ENCODE measurements at places on chromosomes 4 and X.
A peak's percentile ranks its signal among the peaks of the same experiment; 100 is the strongest.

DNA sequence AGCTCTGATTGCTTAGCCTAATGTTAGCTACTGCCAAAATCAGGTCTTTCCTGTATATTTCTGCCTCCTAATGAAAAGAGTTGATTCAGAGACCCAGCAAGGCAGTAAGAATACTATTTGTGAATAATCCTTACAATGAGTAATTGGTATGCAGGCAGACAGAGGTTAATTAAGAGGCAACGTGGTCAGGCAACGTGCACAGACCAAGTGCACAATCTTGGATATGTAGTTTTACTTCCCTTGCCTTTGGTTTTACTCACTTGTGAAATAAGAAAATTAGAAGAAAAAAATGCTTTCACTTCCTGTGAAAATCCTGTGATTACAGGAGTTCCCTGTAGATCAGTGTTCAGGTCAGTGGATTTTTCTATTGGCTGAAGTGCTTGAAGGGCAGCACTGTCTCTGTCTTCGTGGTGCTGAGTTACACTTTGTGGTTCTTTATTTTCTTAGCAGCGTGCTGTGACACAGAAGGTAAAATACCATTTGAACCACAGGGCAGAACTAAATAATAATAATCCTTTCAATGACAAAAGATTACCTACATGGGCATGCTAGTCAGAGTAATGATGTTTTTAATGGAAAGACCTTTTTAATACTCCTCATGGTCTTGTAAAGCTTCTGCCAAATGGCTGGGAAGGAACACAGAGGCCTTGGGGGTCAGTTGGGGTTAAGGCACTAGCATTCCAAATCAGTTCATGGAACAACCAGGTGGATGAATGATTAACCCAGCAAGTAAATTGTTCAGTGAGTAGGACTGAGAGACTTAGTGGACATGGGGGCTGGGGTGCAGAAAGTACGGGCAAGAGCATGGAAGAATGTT is 430.9 kb downstream of the MAPK10 start:
- DNase-seq: peak; percentile 52

- DNase-seq: no peak
Observed at GRCh38 chr4:244471-244870, 60.8 kb downstream of the ZNF732 start.

- peak; percentile 54 for DNase-seq
Observed at GRCh38 chrX:10484683-10485247, 135.6 kb downstream of the MID1 start.

GRCh38 chrX:18994713-18995112 is 10.8 kb upstream of the PHKA2 start:
- DNase-seq: peak; percentile 49

GRCh38 chrX:20452487-20452886 is 185.8 kb upstream of the RPS6KA3 start:
- DNase-seq: no peak

DNA sequence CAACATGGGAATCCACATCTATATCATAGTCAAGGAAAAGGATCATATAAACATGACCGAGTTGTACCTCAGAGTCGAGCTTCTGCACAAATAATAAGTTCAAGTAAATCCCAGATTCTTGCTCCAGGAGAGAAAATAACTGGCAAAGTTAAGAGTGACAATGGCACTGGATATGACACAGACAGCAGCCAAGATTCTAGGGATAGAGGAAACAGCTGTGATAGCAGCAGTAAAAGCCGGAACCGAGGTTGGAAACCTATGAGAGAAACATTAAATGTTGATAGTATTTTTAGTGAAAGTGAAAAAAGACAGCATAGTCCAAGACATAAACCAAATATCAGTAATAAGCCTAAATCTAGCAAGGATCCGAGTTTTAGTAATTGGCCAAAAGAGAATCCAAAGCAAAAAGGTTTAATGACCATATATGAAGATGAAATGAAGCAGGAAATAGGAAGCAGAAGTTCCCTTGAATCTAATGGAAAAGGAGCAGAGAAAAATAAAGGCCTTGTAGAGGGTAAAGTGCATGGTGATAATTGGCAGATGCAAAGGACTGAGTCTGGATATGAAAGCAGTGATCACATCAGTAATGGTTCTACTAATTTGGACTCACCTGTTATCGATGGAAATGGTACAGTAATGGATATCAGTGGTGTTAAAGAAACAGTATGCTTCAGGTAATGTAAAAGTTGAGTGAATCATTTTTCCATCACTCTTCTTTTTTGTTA is 50.4 kb downstream of the FABP2 start:
- no peak for DNase-seq

- DNase-seq: no peak
Observed at GRCh38 chrX:135273162-135273561, 21.3 kb downstream of the ETDA start.

DNA sequence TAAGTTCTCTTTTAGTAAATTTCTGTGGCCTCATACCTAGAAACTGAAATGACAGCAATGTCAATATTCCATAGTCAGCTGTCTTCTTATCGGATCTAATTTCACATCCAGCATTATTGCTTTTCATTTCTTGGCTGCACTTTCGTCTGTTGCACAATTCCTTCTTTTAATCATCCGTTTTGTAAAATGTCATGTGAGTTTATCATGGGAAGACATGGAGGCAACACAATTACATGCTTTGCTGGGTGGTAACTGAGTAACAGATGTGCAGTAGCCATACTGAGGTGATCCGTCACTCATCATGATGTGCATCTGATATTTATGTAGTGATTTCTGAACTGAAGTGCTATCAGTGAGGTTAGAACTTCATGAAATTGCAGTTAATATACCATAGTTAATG is 68.3 kb upstream of the SLC7A11 start:
- DNase-seq: no peak

DNA sequence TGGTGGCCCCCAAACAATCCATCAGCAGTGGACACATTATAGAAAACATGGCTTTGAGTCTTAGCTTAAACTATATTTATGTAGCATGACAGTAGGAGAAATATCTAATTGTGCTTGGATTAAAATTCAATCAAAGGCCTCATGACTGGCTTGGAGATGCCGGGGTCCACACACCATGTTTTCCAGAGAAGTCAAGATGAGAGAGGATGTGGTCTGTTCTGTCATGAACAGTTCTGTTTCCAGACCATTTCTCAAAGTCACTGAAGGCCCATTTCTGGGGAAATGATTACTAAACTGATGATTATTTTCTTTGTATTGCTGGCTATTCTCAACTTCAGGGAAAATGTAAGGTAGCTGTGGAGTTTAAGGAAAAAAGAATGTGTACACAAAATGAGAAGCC is 76.3 kb downstream of the C4orf51 start:
- no peak for DNase-seq

GRCh38 chr4:70877556-70877955 is 24.6 kb upstream of the MOB1B start:
- no peak for DNase-seq

DNA sequence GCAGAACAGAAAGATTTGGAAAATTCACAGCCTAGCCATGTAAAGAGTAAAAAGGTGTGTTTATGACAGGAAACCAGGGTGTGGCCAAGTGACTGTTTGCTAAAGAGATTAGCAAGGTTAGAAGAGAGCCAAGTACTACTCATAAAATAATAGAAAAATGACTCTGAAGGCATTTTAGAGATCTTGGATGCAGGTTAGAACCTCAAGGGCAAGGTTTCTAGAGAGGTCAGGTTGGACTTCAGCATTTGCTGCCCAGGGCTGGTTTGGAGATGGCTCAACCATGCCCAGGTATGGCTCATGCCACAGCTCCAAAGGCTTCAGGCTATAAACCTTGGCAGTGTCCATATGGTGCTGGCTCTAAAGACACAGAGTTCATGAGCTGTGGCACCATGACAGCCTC is 40.6 kb upstream of the ADGRA3 start:
- DNase-seq: no peak

DNA sequence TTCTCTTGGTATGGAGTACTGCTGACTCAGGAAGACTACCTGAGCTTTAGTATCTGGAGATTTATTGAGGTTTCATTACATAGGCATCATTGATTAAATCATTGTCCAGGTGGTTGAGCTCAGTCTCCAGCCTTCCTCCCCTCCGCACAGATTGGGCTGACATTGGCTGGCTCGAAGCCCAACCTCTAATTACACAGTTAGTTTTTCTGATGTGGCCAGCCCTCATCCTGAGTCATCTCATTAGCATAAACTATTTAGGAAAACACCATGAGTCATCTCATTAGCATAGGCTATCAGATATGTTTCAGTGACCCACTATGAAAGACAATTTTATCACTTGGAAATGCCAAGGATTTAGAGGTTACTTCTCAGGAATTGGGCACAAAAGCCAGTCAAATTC is 93.9 kb upstream of the ANKRD50 start:
- DNase-seq: peak; percentile 94

DNA sequence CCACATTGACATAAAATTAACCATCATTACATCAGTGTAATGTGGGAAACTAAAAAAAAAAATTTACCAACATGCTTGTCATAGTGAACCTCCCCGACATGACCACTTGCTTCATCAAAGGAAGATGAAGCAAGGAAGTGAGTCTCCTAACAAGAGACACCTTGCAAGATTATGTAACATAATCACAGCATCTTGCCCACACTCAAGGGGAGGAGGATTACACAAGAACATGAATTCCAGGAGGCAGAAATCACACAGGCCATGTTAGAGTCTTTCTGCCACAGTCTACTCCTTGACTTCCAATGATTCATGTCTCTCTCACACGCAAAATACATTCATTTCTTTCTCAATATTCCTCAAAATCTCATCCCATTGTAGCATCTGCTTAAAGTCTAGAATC is 93.3 kb downstream of the AKAP4 start:
- DNase-seq: no peak

GRCh38 chr4:73451404-73451803 is 15.4 kb downstream of the AFP start:
- peak; percentile 75 for DNase-seq

DNA sequence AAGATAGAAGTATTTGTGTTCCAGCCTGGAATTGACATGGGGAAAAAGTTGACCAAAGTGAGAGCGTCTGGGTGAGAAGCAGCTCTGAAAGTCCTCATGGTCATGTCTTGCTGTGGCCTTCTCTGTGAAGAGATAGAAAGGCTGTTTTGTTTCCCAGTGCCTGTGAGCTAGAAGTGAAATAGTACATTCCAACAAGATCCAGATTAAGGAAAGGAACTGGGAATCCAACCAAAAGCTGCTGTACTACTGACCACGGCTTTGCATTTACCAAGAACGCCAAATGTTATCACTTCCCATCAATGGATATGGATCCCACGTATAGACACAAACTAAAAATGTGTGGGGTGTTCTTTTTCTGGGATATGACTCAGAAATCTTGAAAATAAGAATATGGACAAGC is 51.2 kb downstream of the TENM3 start:
- DNase-seq: peak; percentile 60

- no peak for DNase-seq
Observed at GRCh38 chr4:97074531-97074930, 1068.7 kb downstream of the STPG2 start.

DNA sequence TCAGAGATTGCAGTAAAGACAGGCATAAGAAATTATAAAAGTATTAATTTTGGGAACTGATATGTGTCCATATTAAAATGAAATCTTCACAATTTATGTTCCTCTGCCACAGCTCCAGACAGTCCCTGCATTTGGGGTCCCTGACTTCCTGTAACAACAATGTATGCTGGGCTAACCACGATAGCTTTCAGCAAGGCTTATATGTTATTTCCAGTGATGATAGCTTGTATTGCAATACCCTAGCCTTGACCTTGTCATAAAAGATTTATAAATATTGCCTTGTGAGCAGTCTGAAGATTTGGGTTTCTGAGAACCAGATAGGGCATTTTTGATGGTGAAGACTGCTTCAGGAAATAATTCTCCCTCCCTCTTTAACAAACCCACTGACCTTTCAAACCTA is 129.5 kb downstream of the PCDH10 start:
- DNase-seq: no peak

- no peak for DNase-seq
Observed at GRCh38 chrX:10146346-10146745, 10.4 kb upstream of the CLCN4 start.

GRCh38 chrX:125089761-125090445 is 229.8 kb upstream of the TEX13C start:
- peak; percentile 5 for DNase-seq

DNA sequence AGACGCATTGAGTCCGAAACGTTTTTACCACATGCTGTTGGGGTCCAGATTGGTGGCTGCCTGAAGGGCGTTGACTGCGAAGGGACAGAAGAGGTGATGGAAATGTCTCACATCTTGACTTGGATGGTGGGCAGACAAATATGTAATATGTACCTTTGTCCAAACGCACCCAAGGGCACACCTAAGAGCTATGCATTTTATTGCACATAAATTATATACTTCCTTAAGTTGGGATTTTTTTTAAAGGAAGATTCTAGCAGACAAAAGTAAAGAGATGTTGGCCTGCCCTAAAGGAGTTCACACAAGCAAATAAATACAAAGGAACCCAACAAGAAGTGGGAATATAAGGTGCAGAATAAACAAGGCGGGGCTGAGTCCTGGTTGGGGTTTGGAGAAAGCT is 91.1 kb upstream of the TBL1X start:
- no peak for DNase-seq

DNA sequence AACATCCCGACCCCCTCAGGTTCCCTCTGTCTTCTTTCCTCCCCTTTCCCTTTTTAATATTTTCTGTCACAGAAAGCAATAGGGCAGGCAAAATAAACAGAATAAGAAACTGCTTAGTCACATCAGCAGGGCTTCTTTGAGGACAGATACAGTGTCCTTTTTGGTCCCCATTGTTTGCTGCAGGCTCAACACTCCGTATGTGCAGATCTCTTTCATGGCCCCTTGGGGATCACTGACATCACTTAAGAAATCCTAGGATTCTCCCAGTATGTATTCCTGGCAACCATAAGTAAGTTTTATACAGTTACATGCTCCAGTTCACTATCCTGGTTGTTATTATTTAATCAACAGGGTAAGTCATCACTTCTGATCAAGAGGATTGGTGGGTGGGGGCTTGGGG is 448.0 kb downstream of the NKX6-1 start:
- DNase-seq: no peak

DNA sequence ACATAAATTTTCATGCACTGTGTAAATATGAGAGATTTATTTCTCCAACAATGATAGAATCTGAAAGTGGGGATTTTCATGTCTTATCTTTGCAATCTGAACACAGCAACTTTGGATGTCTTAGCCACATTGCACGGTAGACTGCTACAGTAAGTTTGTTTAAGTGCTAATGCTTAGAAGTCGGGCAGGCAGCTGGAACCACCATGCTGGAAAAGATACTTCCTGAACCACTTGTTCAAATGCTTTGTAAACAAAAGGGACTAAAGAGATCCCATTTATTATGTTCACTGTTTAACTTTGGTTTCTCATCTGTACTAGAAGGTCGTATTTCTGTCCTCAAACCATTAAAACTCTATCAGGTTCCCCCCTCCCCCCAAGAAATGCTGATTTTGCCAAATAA is 555.9 kb upstream of the DIPK2B start:
- DNase-seq: peak; percentile 25

DNA sequence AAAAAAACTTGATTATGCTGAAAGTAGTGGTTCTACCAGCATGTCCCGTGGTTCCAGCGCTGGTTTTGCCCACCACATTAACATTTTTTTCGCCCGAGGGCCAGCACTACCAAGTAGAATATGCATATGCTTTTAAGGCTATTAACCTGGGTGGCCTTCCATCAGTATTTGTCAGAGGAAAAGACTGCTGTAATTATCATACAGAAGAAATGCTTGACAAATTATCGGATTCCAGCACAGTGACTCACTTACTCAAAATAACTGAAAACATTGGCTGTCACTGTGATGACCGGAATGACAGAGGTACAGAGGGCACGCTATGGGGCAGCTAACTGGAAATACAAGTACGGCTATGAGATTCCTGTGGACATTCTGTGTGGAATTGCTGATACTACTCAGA is 34.6 kb downstream of the PRPS2 start:
- peak; percentile 81 for DNase-seq

- DNase-seq: no peak
Observed at GRCh38 chr4:2836391-2836859, 7.2 kb upstream of the ADD1 start.

GRCh38 chr4:8602686-8603430 is 10.3 kb downstream of the CPZ start:
- no peak for DNase-seq
